ENCODE measurements at places on chromosomes 1 and 21. TPM values are rescaled to one million over a fixed set of nuclear protein-coding genes. Genes with fewer than 3 reads are reported as not detected.
A peak's percentile ranks its signal among the peaks of the same experiment; 100 is the strongest.

DNA sequence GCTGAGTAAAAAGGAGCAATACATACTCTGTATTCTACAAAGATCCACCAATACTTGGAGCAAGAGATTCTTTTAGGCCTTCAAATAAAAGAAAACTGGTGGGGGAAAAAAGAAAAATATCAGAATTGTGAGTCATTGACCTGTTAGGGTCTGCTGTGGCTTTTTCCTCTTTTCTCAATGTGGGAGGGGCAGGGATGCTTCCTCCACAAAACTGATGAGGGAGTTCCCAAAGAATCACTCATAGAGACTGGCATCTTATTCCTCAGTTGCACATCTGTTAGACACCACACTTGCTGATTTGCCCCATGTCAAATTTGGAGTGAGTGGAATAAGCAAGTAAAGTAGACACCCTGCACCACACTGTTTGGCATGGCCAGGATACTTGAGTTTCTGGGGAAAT, 16.6 kb downstream of the C1orf141 start:
- DNase-seq = peak; percentile 23

DNA sequence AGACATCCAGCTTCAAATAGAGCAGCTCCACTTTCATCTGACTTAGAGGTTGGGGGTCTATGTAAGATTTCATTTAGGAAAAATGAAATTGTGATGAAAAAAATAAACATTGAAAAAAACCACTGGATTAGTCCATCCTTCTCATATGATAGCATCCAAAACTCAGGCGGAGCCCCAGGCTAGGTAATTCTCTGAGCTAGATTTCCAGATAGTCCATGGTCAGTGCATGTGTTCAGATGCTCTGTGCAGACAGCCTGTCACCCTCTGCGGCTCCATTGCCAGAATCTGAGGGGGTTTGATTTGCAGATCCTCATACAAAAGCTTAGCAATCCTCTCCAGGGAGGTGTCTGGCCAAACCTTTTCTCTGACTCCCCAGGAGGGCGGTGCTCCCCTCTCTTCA, 49.2 kb downstream of the C8B start:
- no peak for DNase-seq

GRCh38 chr1:5917591-5918274, 74.5 kb downstream of the NPHP4 start:
- no peak for DNase-seq

- DNase-seq = peak; percentile 28
Observed at GRCh38 chr1:178774263-178774662, 49.2 kb downstream of the RALGPS2 start.

DNA sequence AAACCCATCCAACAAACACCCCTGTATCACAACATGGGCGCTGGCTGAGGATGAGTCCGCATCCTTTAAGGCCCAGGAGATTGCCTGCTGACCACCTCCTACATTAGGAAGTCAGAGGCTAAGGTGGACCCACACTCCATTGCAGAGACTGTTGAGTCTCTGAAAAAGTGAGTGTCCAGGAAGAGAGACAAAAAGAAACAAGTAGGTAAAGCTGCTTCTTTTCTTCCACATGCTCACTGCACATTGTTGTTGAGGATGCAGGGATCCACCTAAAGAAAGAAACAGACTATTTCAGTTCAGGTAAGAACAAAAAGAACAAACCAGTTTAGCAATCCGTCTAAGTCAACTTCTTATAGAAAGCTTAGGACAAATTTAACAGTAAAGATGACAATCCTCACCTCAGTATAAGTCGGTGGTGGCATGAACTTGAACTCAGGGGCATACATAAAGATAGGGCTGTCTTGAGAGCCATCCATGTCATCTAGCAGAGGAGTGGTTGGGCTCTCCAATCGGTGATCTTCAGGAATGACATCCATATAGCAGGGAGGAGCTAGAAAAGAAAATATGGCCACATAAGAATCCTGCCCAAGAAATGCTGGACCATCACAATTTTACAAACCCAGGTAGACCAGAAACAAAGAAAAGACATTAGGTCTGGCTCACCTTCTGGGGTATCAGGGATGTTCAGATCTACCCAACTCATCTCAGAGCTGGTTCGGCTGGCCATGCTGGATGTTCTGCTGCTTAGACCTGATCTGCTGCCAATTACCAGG, 2.6 kb downstream of the TXNIP start:
- no peak for DNase-seq

DNA sequence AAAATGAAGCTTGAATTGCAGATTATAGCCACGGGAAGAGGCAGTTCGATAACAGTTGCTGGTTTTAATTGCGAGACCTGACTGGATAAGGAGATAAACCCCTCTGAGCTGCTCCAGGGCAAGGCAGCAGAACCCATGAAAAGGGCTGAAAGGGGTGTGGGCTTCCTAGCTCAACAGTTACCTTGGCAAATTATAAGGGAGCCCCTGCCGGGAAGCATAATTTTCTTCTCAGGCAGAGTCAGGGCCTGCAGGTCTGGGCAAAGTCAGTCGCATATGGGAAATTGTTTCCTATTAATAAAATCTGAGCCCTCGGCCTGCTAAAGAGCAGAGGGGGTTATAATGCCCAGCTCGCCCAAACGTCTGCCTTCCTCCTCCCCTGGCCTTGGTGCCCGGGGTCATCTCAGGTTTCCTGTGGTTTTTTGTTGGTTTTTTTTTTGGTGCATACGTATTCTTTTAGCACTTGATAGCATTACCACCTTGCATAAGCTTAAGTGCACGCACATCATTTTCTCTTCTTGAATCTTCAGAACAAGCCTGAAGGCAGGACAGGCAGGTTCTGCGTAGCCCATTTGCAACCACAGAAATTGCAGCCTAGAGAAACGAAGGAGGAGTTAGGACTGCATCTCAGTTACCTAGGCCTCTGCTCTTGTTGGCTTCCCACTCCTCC, 33.9 kb upstream of the SELENON start:
- DNase-seq = no peak

DNA sequence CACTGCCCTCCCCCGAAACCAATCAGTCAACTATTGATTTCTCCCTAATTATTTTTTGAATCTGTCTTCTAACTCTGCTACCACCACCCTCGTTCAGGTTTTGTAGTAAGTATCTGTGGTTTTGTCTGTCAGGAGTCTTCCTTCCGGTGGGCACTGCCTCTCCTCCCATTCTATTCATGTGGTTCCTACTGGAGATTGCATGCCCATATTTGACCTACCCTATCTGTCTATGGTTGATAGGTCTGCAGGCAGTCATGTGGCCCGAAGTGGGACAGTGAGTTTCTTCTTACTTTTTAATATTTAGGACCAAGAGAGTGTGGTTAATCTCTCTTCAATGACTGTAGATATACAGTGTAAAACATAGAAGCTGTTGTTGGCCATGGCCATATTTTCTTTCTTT, 17.8 kb upstream of the MAST2 start:
- no peak for DNase-seq

DNA sequence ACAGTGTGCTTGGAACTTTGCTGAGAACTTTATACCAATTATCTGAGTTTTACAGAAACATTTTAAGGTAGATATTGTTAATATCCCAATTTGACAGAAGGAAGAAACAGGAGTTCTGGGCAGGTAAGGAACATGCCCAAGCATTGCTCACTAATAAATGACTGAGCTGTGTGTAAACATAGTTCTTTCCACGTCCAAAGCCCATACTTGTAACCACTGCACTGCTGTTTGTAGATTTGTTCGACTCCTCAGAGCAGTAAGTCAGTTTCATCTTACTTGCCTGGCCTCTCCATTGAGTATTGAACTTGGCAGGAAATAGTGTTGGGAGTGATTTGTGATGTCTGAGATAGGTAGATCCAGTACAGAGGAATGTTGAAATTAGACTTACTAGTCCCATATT, 335.1 kb downstream of the KIF26B start:
- no peak for DNase-seq

GRCh38 chr21:33799378-33800090, 116.1 kb downstream of the ATP5PO start:
- DNase-seq = no peak

DNA sequence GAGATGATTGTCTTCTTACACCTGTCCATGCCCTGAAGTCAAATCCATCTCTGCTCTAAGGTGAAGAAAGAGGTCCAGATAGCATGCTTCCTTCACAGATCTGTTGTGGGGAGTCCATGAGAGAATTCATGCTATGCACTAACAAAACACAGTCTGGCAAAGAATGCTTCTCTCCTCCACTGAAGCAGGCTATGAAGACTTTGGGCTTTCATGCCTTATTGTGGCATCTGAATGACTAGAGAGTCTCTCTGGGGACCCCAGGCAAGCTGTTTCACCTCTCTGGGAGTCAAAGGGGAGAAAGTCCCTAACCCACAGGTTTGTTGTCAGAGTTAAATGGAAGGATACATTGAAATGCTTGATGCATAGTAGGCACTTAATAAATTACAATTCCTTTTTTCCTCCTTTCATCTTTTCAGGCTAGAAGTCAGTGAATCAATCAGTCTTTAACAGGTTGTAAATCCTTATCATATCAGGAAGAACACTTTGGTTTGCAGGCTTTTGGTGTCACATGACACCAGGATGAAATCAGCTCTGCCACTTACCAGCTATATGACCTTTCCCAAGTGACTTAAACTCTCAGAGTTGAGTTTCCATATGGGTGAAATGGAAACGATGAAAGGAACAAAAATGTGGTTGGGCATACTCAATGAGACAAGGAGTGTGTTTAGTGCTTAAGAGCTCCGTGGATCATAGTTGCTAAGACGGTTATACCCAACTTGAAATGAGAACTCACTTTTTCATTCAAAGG, 200.1 kb upstream of the DAB1 start:
- DNase-seq = no peak

- peak; percentile 30 for DNase-seq
Observed at GRCh38 chr1:23960291-23961020, 828 bp downstream of the PNRC2 start.

DNA sequence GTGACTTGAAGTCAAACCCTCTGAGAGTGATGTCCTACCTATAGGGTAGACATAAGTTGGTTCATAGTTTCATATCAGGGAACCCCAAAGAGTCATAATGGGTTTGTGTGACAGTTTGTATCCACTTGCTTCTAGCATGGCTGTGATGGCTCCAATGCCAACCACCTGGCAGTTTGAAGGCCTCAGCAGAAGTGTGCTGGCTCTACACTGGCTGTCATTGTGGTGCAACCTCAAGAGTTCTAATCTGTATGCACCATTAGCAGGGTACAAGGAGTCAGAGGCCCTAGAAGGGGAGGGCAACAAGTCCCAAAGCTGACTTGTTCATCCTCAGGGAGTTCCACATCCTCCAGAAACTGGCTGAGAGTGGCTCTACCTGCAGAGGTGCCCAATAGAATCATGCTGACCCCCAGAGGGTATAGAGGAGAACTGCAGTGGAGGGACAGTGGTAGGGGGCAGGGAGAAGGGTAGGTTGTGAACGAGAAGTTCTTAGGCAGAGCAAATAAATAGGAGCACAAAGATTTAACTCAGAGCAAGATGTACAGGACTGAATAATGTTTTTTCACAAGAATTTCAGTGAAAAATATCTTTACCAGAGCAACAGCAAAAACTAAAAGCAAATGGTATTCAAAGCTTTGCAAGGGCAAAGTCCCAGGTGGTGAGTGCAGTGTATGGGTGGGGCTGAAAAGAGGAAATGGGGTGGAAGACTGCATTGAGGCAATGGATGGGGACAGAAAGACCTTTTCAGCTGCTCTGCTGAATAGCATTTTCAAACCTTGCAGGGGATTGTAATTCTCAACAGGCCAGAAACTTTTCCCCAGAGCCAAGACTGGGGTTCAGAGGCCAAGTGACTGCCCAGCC, 3.2 kb downstream of the FCRL2 start:
- no peak for DNase-seq

DNA sequence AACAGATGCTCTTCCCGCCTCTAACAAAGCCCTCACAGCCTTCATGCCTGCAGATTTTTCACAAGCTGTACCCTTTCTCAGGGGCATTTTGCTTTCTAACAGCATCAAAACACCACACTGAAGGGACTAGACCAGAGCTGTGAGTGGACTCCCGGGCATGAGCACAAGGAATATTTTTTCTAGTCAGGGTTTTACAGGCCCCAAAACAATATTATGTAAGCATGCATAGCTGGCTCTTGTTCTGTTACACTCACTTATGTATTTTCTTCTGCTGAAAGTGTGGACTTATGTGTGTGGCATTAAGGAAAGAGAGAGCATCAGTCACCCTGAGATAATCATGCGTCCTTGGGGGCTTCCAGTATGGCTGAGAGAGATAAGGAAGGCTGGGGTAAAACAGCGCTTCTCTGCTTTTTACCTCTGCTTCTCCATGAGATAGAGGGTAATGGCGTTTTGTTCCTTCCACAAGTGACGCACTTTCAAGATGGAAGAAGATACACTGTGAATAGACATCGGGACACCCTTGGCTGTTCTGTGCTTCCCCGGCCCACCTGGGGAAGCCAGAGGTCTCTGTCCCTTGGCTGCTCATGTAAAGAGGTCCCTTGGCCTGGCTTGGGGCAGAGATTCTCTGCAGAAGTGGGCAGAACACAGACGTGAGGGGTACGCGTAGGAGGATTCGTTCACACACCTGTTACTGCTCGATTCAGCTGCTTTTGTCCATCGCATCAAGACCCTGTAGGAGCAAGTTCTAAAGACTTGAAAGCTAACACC, 266.7 kb upstream of the RAB4A start:
- DNase-seq = no peak

DNA sequence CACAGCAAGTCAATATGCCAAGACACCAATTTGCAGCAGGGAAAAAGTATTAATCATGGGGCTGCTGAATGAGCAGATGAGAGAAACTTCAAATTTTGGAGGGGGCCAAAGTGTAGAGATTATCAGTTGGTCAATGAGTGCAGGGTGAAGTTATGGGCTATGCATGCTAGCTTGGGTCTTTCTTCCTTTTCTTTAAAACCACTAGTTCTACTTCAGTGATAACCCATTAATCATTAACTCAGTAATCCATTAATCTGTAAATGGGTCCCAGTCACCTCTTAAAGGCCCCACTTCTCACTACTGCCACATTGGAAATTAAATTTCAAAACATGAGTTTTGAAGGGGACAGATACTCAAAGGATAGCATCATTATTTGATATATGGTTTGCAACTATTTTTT, 688.6 kb upstream of the ADGRL4 start:
- DNase-seq = no peak

DNA sequence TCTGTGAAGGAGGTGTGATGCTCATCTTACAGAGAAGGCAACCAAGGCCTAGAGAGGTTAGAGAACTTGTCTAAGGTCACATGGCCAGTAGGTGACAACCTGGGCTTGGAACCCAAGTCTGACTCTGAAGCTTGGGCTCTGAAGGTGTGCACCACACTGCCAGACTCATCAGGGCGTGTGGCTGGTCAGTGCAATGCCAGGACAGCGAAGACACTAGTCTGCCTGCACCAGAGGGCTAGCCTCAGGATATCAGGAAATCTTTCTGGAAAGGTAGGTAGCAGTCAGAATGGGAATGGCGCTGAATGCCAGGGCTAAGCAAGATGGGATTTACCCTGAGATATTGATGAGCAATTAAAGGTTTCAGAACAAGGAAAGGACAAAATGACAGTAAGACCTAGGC, 34.9 kb downstream of the ELK4 start:
- no peak for DNase-seq

The ZMYND12 gene
- total RNA-seq = not detected

The RPTN gene
- total RNA-seq = not detected

The NPHS2 gene
- total RNA-seq = not detected

The COL6A2 gene
- total RNA-seq = 222 TPM

The OR2AK2 gene
- total RNA-seq = not detected

The NBPF10 gene
- total RNA-seq = 1.4 TPM

The SLC44A5 gene
- total RNA-seq = under 0.01 TPM

The SAMSN1 gene
- not detected for total RNA-seq

All from IMR-90 (cell line).